ENCODE measurements at places on chromosomes 1 and 21.
A peak's percentile ranks its signal among the peaks of the same experiment; 100 is the strongest.

DNA sequence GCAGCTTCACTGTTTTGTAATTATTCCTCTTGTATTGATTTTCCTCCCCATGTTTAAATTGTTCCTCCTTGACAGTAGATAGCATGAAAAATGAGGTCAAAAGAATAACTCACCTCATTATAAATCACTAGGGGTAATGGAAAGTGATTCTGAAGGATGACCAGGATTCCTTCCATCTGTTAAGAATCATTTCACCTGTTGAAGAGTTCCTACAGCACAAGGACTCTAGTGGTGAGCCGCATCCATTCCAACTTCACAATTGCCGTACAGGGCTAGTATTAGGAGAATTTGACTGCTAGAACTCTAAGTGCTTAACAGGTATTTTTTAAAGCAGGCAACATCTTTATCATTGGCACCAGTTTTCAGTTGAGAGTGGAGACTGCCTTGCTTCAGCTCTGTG lies 13.7 kb downstream of the PPP1R12B start:
- no peak for DNase-seq

DNA sequence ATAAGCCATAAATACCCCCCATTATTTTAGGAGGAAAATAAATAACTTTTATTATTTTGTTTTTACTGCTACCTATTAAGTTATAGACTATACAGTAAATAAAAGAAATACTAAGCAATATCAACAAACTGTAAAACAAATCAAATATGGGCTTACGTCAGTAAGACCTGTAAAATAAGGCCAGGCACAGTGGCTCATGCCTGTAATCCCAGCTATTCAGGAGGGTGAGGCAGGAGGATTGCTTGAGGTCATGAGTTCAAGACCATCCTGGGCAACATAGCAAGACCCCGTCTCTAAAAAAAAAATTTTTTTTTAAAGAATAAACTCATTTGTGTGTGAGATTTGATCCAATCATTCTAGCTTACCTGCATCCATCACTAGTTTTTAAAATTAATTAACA lies 17.8 kb downstream of the EGLN1 start:
- DNase-seq, result no peak

DNA sequence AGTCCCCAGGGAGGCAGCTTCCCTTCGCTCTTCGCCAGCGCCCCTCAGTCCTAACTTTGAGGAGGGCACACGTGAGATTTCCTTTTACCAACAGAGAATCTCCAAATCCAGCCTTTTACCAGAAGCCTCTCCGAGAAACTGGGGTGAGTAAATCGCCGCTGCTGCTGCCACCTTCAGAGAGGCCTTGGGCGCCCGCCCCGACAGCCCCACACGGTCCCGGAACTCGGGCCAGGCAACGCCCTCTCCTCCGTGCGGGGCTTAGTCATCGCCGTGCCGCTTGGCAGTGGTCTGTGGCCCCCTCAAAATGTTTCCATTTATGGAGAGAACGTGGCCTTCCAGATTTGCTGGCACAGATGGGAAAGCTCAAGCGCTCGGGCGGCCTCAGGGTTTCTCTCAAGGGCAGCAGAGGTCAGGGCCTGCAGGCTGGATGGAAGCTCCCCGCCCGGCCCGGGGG lies 41.4 kb upstream of the COL6A2 start:
- DNase-seq, result peak; percentile 71

- DNase-seq, result no peak
Measured at GRCh38 chr21:38909929-38910328, 104.2 kb downstream of the ETS2 start.

- no peak for DNase-seq
Measured at GRCh38 chr1:223248770-223249140, 105.7 kb upstream of the TLR5 start.

GRCh38 chr1:204077979-204078696 lies 5.2 kb downstream of the SOX13 start:
- DNase-seq, result peak; percentile 70

- no peak for DNase-seq
Measured at GRCh38 chr1:162695687-162696086, 63.4 kb downstream of the DDR2 start.

GRCh38 chr1:54378874-54379554 lies 27.2 kb downstream of the SSBP3 start:
- no peak for DNase-seq

DNA sequence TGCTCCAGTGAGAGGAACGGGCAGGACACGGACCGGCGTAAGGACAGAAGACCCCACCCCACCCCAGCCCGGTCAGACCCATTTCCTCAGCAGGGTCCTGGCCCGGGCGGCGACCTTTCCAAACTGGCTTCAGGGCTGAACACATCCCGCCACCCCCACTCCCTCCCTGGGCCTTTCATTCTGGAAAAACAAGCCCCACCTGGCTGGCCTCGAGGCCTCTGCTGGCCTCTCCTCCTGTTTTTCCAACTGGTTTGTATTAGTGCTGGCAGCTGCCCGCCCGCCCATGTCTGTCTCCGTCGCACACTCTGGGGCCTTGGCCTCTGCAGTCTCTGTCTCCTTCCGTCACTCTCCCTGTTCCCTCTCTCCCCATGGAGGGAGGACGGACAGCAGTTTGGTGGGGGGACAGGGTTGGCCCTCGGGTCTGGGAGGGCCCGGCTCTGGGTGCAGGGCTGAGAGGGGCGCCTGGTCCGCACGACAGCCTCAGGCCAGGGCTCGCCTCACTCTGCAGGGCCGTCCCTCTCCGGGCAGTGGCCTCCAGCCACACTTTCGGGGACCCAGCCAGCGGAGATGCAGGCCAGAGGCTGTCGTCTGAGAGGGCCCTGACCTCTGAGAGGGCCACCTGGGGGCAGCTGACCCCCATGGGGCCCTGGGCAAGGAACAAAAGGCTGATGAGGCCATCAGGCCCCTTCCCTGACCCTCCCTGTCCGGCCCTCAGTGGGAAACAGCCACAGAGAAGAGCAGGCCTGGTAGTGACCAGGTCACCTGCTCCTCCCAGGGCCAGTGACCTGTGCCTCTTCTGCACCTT lies 1.5 kb upstream of the MXRA8 start:
- peak; percentile 66 for DNase-seq

DNA sequence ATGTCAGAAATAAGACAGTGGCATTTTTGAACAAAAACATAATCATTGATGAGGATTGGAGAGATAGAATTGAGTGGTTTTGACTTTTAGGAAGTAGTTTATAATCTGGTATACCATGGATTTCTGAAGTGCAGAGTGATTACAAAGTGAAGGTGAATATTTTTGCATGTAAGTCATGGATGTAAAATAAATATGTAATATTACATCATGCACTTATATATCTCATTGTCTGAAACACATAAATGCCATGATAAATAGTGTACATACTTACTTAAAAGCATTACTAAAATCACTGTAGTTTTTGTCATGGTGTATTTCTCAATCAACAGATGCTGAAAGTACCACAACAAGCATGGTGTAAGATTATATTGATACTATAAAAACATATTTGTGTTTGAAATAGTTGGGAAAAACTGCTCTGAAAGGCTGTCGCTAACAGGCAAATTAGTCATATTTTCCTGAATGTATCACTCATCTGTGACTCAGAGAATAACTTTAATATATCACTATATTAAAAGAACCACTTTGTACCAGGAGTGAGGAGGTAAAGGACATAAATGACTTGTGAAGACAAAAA lies 24.8 kb upstream of the RGS18 start:
- no peak for DNase-seq

GRCh38 chr1:14313731-14314431 lies 284.6 kb upstream of the KAZN start:
- no peak for DNase-seq

- peak; percentile 56 for DNase-seq
Measured at GRCh38 chr1:58768971-58769808, 14.7 kb downstream of the JUN start.

DNA sequence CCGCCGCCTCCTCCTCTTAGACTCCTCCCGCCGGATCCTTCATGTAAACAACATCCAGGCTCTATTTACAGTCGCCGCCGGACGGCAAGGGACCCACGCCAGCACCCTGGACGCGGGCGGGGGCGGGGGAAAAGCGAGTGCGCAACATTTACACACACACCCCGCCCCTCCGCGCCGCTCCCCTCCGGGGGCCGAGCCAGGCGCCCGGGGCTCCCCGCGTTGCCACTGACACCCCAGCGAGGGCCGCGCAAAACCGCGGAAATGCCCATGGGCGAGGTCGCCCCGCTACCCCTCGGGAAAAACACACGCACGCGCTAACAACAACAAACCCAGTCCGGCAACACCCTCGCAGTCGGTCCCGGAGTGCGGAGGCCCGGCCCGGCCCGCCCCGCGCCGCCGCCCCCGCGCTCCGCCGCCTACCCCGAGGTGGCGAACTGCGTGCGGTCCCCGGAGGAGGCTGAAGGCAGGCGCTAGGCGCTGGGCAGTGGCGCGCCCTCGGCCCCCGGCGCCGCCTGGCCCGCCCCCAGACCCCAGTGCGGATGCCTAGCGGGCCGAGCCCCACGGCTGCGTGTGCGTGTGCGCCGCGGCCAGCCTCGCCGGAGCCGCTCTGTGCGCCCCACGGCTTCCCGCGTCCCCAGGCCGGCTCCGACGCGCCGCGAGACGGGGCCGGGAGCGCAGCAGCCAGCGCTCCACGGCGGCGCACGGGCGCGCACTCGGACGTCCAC lies 81.1 kb upstream of the AK4 start:
- DNase-seq, result peak; percentile 75

DNA sequence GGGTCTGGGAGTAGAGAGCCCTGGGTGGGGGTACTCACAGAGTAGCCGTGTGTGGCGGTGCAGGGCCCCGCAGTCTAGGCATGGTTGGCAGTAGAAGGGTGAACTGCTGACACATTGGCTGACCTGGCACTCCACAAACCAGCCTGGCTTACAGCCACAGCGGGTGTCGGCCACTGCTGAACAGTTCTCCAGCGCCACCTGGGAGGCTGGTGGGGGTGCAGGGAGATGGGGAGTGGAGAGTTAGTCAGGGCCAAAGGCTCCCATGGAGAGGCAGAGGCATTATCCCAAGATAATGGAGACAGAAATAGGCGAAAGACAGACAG lies 1.5 kb downstream of the TNFRSF25 start:
- no peak for DNase-seq

- DNase-seq, result no peak
Measured at GRCh38 chr1:101314244-101314643, 77.4 kb downstream of the S1PR1 start.

All from hepatic stellate cell (primary cell).